NCI-H1436 treated with DMSO at 0.1 percent for 48 hours (cell line): ENCODE measurements at places on chromosomes 16 and 17.

GRCh38 chr16:71367241-71367976 lies 8.9 kb downstream of the CALB2 start:
- DNase-seq, result no peak

- no peak for DNase-seq
Measured at GRCh38 chr16:11395008-11395948, 50.0 kb downstream of the RMI2 start.

DNA sequence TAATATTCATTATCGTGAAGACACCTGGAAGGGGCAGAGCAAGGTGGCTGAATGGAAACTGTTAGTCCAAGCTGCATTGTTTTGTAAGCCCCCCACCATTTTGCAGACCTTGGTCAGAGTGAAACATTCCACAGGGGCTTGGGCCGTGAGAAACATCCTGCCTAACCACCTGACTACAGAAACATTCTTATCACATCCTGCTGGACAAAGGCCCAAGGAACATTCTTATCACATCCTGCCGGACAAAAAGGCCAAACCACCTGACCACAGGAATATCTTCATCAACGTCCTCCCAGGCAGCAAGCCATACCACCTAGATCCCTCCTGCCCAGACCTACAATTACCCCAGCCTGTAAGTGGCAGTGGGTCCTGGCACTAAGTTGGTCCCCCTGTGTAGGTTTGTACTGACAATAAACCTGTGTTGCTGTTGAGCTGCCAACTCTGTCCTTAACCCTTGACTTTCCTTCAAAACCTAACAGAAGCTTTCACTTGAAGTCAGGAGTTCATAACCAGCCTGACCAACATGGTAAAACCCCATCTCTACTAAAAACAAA lies 19.6 kb downstream of the ATF7IP2 start:
- DNase-seq, result no peak

GRCh38 chr17:34400301-34400931 lies 37.4 kb upstream of the CCL1 start:
- DNase-seq, result no peak

DNA sequence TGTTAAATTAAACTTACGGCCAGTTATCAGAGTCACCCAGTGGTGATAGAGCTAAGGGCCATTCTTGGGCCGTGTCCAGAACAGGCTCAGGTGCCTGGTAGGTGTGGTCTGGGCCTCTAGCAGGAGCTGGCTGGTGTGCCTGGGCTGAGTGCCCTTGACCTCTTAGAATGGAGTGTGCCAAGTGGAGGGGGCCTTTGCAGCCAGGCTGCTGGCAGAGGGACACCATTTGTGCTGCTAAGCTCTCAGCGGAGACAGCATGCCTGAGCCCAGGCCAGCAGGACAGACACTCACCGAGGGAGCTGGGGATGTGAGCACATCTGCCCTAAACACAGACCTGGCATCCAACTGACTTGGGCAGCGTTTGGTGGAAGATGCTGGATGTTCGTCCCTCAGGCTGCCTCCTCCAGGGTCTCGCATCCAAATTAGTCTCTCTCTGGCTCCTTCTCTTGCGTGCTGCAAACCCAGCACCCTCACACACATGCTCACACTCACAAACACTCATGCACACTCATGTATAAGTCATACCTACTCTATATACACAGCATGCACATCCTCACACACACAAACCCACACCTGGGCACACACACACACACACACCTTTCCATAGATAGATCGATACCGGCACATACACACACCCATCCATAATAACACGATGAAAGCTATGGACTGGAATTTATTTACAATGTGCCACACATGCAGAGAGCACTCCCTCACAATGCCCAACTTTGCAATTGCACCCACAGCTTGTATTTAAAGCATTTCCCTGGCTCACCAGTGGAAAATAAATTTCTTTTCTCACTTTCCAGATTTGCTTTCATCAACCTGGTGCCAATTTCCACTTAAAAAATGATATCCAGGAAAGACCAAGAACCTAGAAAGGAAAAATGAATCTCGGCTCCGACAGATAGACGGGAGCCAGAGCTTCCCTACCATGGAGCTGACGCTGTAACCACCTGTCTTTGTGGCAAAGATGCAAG lies 33.6 kb upstream of the CDH5 start:
- DNase-seq, result no peak

DNA sequence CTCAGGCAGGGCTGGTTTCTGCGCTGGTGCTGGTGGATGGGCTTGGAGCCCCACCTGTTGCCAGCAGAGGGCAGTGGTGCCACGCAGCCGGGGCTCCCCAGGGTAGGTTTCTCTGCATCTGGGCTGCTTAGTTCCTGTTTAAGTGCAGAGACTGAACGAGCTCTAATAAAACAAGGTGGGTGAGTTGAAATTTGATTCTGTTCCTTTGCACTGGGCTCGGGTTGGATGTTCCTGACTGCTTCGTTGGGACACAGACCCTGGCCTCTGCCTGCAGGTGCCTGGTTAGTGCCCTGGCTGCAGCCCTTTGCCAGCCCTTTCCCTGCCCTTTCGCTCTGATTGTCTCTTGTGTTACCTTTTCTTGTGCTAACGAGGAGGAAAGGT lies 30.0 kb downstream of the TBCD start:
- DNase-seq, result no peak

GRCh38 chr17:12958786-12959185 lies 59.0 kb downstream of the ELAC2 start:
- DNase-seq, result no peak

DNA sequence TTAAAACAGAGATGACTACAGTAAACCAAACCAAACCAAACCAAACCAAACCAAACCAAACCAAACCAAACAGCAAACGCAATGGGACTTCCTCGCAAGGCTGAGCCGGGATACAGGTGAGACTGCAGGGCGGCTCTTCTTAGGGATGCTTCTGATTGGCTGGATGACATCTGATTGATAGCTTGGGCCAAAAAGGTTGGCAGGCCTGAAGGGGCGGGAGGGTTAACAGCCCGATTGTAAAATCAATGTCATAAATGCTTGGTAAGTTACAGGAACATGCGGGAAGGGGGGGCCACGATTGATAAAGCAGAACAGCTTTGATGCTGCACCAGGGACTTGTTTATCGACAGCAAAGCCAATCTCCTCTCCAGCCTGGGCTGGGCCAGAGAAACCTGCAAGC lies 86.1 kb downstream of the ZFHX3 start:
- DNase-seq, result no peak

GRCh38 chr16:53081686-53082407 lies 27.1 kb downstream of the CHD9 start:
- no peak for DNase-seq

DNA sequence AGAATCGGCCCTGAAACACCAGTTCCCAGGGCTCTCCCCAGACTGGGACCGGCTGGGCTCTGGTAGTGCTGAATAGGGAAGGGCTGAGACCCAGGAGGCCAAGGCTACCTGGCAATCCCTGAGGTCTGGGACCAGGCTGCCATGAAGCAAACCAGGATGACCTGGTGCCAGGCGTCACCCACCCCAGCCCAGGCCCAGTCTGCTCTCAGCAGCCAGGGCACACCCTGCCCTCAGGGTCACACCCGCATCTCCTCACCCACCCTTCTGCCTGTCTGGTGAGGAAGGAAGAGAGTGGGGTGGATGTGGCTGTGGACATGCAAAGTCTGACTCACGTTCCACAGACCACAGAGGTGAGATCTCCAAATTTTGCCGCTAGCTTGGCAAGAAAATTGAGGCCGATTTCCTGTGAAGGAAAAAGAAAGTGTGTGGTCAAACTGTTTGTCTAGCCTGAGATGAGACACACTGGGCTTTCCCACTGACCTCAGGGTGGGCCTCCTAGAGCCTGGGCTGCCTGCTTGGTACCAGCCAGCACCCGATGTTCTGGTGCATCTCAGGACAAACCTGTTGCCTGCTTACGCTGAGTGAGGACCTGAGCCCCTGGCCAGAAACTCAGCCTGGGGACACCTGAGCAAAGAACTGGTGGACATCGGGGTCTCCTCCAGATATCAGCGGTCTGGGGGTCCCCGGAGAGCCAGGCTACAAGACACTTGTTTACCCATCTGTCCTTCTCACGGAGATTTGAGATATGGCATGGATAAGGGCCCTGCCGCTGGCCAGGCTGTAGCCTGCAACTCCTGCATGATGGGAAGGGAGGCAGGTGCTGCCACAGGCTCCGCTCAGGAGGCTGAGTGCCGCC lies 6.3 kb upstream of the RAB37 start:
- no peak for DNase-seq

DNA sequence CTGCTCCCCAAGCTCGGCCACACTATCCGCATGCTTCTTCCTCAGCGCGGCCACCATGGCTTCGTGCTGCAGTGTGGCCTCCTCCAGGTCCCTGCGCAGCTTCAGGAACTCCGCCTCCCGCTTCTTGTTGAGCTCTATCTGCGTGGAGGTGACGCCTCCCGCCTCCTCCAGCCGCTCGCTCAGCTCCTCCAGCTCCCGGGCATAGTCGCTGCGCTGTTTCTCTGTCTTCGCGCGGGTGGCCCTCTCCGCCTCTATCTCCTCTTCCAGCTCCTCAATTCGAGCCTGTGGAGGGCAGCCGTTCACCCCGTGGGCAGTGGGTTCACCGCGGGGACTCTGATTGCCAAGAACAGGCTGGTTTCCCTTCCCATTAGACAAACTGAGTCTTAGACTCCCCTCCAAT lies 19.0 kb downstream of the MYH3 start:
- no peak for DNase-seq

DNA sequence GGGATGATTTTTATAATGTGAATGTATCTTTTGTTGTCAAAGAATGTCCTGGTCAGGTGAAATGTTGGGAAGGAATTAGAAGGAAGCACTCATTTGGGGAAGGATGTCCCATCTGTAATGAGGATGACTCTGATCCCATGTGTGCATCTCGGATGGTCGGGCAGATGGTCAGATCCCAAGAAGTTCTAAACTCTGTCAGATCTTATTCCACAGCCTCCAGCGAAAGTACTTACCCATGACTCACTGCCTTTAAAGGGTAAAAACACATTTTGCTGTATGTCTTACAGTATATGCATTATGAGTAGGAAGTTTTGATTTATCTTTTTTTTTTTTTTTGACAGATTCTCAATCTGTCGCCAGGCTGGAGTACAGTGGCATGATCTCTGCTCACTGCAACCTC lies 548 bp upstream of the KRTAP4-11 start:
- DNase-seq, result no peak

GRCh38 chr17:48908047-48908843 lies at the start of gene UBE2Z:
UBE2Z (plus strand) TSS chr17:48908407; CDS start chr17:48908504, 97 bp downstream.
- DNase-seq, result peak; percentile 76

DNA sequence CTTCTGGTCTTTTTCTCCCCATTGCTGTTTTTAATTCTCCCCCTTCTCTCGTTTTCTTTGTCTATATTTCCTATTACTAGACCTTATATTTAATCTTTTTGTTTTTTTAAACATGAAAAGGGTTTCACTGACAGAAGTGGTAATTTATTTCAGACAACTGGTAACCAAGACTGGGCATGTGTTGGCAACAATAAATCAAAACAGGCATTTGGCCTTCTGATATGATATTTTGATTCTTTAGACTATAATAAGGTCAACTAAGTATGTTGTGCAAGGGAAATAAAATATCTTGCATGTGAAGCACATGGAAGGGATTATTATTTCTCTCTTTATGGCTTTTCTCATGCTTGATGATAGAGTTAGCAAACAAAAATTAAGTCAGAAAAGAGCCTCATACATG lies 34.6 kb downstream of the AP2B1 start:
- no peak for DNase-seq

DNA sequence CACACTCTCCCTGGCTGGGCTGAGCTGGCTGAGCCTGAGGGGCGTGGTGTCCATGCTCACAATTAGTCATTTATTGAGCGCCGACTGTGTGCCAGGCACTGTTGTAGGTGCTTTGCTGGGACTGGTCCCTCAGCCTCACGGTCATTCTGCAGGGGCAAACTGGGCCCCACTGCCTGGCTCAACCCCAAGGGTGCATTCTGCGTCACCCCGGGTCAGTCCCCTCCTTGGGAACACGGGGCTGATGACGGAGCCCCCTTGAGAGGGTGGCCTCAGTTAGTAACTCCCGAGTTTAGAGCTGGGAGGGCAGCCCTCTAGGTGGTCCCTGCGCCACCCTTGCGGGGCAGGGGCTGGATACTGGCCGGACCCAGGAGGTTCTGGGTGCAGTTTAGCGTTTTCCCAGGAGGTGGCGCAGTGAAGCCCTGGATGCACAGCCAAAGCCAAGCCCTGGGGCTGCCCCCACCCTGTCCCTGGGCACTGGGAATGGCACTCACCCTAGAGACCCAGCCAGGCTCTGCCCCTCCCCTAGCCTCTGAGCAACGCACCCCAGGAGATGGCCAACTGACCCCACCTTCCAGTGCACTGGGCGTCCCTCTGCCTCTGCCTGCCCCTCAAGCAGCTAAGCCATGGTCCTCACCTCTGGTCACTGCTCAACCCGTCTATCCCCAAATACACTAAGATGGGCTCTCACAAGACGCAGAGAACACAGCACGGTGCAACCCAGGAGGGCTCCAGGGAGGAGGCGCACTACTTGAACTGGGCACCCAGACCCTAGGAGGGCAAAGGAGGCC lies 243.2 kb upstream of the GSE1 start:
- no peak for DNase-seq

- DNase-seq, result no peak
Measured at GRCh38 chr16:57925310-57925709, 45.6 kb downstream of the CNGB1 start.

- DNase-seq, result no peak
Measured at GRCh38 chr16:51565184-51565583, 414.1 kb upstream of the SALL1 start.

- no peak for DNase-seq
Measured at GRCh38 chr17:58219789-58220183, 731 bp upstream of the MKS1 start.

DNA sequence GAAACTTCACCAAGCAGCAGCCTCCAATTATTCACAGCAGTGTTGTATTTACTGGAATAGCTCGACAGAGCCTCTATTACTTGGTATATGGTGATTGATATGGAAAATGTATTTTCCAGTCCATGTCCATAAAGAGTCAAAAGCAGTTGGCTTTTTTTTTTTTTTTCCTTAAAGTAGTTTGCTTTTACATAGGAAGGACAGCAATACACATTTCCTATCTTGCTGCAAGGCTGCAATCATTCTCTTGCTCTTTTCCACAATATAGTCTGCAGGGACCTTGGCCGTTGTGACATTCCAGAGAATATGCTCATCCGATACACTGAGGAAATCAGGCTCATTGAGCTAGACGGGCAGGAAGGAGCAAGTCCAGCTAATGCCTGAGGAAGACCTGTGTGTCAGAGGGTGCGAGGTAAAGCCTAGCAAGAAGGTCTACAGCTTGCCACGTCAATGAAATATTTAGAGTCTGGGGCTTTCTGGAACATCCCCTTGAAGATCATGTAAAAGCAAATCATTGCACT lies 131.1 kb downstream of the ENGASE start:
- no peak for DNase-seq
